SK-N-SH treated with all-trans-retinoic acid at 6 μM for 48 hours (cell line): ENCODE measurements at places on chromosomes 1 and 21.

- ATAC-seq = no peak; the same call in 2 of the 3 replicates
Observed at GRCh38 chr1:83619170-83619896, 379.6 kb downstream of the TTLL7 start.

- ATAC-seq = no peak
Observed at GRCh38 chr1:163866564-163866963, 544.8 kb downstream of the NUF2 start.

GRCh38 chr1:184437291-184437690, 50.5 kb downstream of the C1orf21 start:
- ATAC-seq = no peak

DNA sequence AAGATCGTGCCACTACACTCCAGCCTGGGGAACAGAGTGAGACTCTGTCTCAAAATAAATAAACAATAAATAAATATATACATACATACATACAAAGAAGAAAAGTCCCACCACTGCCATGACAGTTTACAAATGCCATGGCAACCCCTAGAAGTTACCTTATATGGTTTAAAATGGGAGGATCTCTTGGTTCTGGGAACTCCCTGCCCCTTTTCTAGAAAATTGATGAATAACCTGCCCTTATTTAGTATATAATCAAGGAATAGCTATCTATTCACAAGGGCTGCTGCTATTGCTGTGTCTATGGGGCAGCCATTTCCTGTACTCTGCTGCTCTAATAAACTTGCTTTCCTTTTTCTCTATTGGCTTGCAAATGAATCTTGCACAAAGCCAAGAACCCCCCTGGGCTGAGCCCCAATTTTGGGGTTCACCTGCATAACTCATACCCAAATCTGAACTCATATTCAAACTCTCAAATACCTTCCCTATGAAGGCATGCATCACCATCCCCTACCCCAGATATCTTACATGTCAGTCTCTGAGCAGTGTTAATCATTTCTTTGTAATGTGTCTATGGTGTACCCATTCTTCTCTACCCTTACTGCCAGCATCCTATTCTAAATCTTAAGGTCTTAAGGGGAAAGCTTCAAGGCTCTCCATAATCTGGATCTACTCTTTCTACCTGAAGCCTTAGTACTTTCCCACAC, 9.0 kb downstream of the GON4L start:
- ATAC-seq = no peak

- ATAC-seq = no peak
Observed at GRCh38 chr1:25030674-25031589, 100.9 kb upstream of the RUNX3 start.

GRCh38 chr1:29708381-29708780, 472.1 kb downstream of the PTPRU start:
- ATAC-seq = peak; percentile 15; the same call in 1 of the 3 replicates

- ATAC-seq = no peak; the same call in 1 of the 3 replicates
Observed at GRCh38 chr1:25743164-25744139, 56.5 kb upstream of the SELENON start.

DNA sequence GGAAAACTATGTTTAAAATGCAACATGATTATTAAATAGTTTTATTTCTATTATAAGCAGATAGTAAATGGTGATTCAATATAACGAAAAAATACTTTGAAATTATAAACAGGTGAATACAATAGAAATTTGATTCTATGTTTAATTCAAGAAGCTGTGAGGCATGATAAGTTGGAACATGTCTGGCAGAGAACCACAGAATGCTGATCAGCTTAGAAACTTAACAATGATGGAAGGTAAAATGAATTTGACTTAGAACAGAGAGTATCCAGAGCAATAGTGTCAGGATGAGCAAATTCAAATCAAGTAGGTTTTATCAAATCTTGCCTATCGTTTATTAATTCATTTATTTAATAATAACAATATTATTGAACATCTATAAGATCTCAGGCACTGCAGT, 83.4 kb upstream of the ADGRL4 start:
- no peak for ATAC-seq

DNA sequence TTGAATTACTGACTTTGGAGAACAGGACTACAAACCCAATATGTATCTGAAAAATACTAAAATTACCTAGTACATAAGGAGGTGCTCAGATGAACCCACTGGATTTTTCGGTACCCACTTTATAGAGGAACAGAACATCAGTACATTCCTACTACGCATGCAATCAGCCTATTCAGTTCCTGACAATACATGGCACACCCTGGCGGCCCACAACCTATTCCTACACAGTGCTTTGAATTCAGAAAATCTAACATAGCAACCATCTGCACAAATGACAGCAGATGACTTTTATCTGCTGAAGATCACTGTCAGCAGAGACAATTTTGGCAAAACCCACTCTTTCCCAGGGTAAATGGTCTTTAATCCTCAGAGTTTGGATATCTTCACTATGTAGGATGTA, 257.1 kb upstream of the GREM2 start:
- ATAC-seq = no peak

- ATAC-seq = peak; percentile 11
Observed at GRCh38 chr1:185315445-185316071, 1.5 kb downstream of the IVNS1ABP start.

DNA sequence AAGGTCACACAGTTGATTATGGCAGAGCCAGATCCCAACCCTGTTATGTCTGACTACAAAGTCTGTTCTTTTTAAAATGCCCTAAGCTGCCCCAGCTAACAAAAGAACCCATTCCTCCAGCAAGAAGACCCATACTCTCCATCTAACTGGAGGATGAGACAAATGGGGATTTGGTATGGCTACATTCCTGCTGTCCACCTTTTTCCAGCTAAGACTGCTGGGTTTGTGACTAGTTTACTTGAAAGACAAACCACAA, 112.8 kb downstream of the KIAA0319L start:
- ATAC-seq = no peak

DNA sequence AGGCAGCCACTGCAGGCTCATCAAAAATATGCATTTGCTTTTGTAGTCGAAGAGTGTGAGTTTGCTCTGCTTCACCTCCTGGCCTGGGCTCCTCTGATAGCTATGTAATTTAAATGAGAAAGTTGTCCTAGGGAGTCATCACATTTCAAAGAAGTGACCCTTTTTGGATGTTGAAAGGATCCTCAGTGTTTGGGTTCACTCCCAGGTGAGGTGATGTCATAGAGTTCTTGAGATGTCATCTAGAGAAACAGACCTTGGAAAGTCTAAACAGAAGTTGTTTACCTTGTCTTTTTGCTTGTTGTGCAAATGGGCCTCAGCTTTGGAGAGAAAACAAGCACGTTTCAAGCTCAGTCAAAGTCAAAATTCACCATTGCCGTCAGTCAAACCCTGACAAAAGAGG, 92.0 kb upstream of the BARHL2 start:
- ATAC-seq = no peak

DNA sequence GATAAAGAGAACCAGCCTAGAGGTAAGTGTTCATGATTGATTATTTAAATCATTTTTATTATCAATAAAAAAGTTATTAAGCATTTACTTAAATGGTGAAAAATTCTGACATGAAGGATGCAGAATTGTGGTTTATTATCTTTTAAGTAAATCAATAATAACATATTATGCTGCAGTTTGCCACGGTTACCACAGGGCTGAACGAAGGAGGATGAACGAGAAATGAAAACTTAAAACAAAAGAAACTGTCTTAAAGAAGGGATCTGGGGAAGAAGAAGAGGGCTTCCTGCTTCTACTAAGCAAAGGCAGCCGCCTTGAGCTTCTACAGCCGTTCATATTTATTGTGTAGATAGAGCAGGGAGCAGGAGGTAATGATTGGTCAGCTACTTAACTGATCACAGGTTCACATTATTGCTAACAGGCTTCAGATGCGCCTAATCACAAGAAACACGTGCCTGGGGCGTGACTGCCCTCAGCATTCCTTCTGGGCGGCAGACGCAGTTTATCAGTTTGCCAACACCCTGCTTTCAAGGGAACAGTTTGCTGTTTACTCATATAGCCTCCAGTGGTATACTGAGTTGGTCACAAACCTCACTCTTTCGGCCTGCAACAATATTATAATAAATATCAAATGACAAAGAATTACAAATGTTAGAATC, 5.8 kb upstream of the FNBP1L start:
- no peak for ATAC-seq

GRCh38 chr1:153770797-153771196, 4.4 kb upstream of the SLC27A3 start:
- ATAC-seq = no peak

DNA sequence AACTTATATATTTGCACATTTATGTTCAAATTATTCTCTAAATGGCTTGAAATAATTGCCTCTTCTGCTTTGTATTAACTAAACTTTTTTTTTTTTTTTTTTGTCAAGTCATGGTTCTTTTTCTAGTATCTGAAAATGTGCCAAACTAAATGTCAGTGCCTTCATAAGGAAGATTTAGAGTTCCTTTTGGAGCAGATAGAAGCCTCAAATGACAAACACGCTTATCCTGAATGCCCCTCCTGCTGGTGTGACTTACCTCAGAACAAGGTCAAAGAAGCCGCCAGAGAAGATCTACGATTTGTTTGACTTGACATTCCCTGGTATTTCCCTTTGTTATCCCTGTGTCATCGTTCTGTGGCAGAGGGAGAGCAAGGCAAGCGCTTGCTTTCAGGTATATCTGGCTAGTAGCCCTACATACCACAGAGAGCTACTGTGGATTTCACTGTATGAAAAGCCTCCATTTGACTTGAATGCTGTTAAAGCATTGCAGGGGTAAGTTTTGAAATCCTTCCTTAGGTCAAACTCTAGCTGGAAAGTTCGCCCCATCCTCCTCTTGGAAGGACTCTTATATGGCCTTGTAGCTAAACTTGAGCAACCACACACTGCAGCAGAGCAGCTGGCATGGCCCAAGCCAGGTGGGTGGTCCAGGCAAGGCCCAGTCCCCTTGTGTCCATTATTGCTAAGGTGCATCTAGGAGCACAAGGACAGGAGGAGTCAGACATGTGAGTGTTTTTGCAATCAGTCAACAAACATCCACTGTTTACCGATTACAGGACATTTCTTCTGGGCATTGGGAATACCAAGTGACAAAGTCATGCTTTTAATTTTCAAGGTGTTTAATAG, 285.4 kb upstream of the USP25 start:
- no peak for ATAC-seq

- peak; percentile 83 for ATAC-seq
Observed at GRCh38 chr1:201461645-201462441, 7.1 kb downstream of the PHLDA3 start.

DNA sequence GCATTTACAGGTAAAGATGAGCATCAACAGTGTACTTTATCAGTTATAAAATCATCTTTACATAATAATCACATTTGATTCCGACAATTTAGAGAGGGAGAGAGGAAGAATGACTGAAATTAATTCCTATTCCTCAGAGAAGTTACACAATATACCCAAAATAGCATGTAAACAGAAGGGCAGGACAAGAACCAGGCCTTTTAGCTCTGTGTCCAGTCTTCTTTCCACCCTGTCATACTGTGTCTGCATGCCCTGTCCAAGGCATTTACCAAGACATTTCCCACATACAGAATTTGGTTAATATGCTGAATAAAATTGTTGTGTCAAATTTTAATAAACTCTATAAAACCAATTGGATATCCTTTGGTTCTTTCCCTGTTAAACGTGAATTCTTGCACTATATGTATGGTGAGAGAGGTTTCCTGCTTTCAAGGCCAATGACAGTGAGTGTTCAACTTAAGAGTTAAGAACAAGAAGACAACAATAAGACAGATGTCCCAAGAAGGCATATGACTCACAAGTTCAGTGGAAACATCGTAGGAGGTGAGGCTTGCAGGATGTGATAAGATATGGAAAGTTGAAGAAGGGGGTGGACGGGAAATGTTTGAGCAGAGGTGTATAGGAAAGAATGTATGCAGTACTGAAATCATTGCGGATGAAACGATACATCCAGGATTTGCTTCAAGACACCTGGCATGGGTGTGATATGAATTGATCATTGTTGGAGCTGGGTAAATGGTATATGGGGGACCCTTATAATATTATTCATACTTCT, 20.8 kb downstream of the LRRC8B start:
- ATAC-seq = peak; percentile 35; the same call in 1 of the 3 replicates

DNA sequence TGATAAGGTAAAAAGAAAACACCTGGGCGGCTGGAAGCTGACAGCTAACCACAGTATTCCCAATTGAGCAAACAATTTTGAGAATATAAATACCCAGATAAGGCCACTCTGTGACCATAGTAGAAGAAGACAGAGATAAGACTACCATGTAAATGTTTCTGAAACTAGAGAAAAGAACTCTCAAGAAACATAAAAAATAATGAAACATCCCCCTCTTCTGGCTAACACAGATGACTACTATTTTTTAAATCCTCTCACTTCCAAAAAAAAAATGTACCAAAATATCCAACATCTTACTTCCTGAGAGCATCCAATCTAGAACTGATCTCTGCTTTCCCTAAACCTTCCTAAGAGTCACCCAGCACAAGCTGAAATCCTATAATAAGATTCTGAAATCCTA, 125.9 kb downstream of the HFM1 start:
- ATAC-seq = 0 out of 3 replicates have a peak, but pooled peaks have one; percentile 20

GRCh38 chr1:59354709-59355337, 57.9 kb downstream of the FGGY start:
- ATAC-seq = no peak

GRCh38 chr21:32611471-32611997, 643 bp downstream of the CFAP298 start:
- ATAC-seq = peak; percentile 37

GRCh38 chr1:222928212-222928611, 113.4 kb downstream of the DISP1 start:
- peak; percentile 93 for ATAC-seq

GRCh38 chr1:154856049-154856448, 14.0 kb downstream of the KCNN3 start:
- peak; percentile 28; the same call in 2 of the 3 replicates for ATAC-seq

GRCh38 chr1:203625628-203626019, 1.0 kb upstream of the ATP2B4 start:
- peak; percentile 25 for ATAC-seq

DNA sequence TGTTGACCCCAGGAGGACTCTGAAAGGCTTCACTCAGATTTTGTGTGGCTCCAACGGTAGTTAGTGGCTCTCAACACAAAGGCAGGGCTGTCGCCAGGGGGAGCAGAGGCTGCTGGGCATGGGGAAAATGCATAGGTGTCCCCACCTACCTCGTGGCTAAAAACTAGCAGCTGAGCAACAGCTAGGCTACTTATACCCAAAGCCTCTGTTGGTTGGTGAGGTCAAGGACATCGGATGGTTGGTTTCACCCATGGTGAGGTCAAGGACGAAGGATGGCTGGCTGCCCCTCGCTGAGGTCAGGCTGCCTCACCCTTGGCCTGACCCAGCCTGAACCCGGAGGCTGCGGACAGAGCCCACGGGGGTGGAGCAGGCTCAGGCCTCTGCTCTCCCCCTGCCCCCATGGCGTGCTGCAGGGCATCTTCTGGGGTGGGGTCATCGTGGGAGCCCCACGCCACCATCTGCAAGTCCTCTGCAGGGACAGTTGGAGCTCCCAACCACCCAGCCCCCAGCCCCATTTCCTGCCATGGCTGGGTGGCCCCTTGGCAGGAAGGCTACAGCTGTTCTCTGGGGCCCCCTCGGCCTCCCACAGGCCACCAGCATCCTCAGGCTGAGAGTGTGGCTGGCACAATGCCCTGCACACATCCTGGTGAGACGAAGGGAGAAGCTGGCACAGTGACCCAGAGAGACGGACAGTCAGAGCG, 8.5 kb upstream of the GNB1 start:
- no peak for ATAC-seq

GRCh38 chr1:54851936-54852524, 35.0 kb downstream of the DHCR24 start:
- ATAC-seq = no peak
